ENCODE measurements at places on chromosomes 6 and 20.

GRCh38 chr6:80165819-80166218, 59.3 kb downstream of the BCKDHB start:
- no peak for DNase-seq

DNA sequence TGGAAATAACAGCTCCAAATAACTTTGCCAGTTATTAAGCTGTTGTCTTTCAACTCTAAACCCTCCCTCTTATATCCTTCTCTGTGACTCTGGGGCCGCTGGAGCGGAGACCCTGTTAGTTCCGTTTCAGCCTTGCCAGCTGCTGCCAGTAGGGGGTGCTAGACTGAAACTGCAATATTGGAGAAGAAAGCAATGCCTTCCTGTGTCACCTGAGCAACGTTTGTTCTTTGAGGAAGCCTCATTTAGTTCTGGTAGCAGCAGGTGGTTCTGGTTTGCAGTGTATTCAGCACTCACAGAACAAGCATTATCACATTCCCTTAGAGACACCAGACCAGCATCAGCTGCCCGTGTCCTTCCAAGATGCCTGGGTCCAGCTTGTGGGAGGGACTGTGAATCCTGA, 22.9 kb upstream of the JAG1 start:
- DNase-seq: no peak

GRCh38 chr6:70390067-70390466, 23.2 kb upstream of the FAM135A start:
- DNase-seq: no peak

DNA sequence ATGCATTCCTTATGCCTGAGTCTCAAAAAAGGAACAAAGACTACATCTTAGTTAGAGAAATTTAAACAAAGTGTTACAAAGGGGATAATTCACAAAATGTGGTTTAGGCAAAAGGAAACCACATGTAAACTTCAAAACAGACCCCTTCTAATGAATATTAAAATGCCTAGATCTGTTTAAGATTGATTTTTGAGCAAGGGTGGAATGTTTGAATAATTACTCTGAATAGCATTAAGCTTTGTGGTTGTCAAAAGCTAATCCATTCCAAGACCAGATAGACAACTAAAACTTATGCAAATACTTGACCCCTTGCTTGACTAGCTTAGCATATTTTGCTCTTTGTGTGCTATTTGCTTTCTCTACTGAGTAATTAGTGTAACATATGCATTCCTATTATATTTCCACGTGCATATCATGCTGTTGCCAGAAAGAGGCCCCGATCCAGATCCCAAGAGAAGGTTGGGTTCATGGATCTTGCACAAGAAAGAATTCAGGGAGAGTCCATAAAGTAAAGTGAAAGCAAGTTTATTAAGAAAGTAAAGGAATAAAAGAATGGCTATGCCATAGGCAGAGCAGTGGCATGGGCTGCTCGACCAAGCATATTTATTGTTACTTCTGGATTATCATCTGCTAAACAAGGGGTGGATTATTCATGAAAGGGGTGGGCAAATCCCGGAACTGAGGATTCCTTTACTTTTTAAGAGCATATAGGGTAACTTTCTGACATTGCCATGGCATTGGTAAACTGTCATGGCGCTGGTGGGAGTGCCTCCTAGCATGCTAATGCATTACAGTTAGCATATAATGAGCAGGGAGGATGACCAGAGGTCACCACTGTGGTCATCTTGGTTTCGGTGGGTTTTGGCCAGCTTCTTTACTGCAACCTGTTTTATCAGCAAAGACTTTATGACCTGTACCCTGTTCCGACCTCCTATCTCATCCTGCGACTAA, 1193.4 kb upstream of the EYS start:
- DNase-seq: no peak

- no peak for DNase-seq
Observed at GRCh38 chr6:78911218-78911940, 44.0 kb downstream of the IRAK1BP1 start.

- no peak for DNase-seq
Observed at GRCh38 chr6:90294008-90294511, 2.6 kb downstream of the BACH2 start.

GRCh38 chr20:34437330-34437986, 74.4 kb downstream of the ITCH start:
- no peak for DNase-seq

DNA sequence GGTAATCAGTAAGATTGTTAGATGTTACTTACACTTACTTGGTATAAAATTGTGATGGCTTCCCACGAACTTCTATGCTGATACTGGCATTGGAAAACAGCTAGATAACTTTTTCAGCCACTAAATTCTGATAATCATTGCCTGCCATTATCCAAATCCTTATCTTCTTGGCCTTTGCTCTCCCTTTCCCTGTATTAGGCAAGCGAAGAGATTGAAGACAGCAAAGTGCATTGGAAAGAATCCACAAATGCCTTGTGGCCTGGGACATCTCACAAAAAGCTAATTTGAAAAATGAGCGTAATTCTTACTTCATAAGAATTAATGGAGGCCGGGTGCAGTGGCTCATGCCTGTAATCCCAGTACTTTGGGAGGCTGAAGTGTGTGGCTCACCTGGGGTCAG, 79.5 kb upstream of the MARCKS start:
- no peak for DNase-seq

GRCh38 chr6:153613719-153614455, 425.2 kb upstream of the OPRM1 start:
- no peak for DNase-seq

DNA sequence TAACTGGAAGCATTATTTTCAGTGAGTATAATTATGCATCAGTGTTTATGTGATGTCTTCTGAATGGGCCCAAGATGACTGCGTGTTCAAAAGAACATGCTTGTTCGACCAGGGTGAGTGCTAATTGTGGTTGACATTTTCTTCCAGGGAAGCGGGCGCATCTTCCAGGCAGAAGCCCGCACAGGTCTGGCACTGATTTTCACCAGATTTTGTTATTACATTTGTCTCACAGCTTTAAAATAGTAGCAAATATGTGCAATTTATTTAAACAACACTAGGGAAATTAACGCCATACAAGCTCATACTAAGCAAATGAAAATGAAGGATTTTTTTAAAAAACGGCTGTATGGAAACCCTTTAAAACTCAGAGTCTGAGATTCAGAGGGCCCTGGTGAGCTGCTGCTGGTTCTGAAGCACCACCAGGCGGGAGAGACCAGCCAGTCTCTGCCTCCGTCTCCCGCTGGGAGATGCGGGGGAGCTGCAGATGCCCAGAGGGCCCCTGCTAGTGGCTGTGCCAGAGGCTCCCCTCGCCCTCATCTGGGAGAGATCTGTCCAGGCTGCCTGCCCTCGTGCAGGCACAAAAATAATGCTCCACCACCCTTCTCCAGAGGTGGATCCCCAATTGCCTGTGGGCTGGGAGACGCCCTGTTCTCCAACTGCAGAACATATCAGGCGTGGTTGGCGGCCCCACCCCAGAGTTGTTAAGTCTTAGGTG, 297.0 kb downstream of the TAF4 start:
- DNase-seq: no peak

DNA sequence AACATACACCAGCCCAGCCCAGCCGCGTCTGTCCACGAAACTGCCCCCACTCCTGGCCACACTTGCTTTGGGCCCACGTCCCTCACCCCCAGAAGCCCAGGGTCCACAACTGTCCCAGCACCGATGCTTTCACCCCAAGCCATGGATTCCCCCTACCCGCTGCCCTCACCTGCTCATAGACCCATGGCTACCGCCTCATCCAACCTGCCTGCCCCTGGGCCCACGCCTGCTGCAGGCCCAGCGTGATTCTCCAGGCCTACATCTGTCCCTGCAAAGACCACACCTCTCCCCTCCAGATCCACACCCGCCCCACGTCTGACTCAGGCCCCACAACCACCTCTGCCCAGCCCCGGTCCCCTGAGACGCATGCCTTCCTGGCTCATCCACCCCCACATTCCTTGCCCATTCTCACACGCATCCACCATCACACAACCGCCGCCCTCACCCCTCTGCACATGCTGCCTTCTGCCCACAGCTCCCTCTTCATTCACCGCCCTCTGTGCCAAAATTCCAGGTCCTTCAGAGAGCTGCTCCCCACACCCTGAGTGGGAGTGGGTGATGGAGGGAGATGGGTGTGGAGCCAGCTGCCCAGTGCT, 86.7 kb downstream of the GRM4 start:
- no peak for DNase-seq

DNA sequence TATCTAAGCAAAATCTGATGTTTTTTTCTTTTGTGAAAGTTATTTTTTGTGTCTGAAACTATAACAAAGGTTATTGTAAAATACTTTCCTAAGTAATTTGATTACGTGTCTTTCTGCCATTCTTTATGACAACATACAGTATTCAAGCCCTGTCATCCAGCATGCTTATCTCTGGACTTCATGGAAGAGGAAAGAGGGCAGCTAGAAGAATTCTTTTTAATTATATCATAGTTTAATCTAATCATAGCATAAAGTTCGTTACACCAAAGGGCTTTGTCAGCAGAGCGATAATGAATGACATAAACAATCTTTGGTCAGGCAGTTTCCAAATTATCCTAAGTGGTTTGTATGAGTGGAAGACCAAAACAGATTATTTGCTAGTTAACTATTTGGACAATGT, 3.5 kb downstream of the ENPP3 start:
- no peak for DNase-seq

DNA sequence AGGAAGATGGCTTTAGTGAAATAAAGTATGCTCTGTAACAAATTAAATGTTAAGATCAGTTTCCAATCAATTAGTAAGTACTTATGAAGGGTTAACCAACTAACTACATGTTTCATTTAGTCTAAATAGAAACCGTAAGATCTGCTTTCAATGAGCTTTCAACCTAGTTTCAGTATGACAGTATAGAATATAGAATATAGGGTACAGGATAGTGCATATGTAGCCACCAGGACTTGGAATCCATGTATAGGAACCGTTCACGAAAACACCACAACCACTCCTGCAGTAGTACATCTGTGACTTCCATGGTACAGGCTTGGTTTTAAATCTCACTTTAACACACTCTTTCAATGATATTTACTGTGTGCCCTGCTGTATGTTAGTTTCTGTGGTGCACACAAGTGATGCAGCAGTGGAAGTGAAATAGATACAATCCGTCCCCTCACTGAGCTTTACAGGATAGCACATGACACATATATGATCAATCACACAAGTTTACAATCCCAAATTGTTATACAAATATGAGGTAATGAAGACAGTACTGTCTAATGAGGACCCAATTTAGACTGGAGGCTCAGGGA, 479.7 kb upstream of the MARCKS start:
- DNase-seq: no peak
